NCI-H1436 treated with DMSO at 0.1 percent for 48 hours (cell line): ENCODE measurements at places on chromosomes 3 and 15.

DNA sequence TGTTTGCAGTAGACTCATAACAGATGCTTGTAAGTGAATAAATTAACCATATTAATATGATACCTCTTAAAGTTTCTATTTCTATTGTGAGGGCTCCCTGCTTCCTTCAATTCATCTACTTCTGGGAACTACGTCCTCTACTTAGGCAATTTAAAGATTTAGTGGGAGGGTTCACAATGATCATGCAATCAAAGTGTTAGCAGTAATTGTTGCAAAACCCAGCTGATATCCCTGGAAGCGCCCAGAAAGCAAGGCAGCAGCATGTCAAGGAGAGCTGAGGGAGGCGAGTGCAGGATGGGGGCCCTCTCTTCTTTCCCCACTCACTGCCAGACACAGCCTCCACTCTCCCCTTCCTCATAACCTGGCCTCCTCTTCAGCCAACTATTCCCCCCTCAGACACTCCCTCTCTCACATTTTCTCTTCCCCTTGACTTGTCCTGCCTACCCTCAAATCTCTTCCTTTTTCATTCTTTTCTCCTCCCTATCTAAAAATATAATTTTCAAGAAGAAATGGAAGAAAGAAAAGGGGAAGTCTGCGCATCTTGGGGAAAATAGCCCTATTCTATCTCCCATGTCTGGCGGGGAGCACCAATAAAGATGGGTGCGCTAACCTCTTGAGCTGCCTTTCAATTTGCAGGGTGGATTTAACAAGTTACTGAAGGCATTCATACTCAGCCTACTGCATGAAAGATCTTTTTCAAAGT lies 6.6 kb downstream of the TMEM212 start:
- DNase-seq = no peak

DNA sequence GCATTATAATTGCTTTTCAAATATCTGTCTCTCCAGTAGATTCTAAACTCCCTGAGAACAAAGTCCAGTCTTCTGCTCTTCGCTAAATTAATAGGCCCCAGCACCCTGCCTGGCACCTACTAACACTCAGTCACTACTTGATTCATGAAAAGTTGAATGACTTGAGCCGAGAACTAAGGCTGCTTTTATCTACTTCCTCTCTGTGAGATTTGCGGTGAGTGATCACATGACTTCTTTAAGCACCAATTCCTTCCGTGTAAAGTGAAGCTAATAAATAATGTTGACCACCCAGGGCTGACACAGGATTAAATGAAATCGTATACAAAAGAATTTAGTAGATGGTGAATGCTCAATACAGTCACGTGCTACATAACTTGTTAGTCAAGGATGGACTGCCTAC lies 44.6 kb upstream of the PGPEP1L start:
- DNase-seq = no peak

- no peak for DNase-seq
These were observed 764.2 kb upstream of the ARRDC4 start for GRCh38 chr15:97196048-97197014.

DNA sequence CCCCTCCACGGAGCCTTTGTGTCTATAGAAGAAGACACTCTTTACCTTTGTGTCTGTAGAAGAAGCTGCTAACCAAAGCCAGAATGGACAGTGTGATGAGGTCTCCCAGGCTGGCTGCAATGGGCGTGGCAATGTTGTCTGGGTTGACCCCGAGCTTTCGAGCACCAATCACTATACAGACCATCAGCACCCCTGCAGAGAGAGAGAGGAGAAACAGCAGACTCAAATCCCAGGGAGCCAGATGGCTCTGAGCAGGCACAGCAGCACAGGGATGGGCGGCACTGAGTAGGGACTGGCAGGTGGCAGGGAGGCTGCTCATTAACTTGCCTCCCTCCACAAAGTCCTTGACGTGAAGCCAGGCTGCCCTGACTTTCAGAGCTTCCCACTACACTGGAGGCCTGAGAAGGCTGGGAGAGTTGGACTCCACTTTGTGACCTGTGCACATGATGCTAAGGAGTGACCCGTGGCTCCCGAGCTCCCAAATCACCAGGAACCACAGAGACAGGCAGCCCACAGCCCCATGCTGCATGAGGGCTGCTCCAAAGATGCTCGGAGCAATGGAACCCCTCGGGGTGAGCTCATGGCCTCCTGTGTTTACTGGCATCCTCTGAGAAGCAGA lies 53.9 kb downstream of the ROPN1B start:
- no peak for DNase-seq

DNA sequence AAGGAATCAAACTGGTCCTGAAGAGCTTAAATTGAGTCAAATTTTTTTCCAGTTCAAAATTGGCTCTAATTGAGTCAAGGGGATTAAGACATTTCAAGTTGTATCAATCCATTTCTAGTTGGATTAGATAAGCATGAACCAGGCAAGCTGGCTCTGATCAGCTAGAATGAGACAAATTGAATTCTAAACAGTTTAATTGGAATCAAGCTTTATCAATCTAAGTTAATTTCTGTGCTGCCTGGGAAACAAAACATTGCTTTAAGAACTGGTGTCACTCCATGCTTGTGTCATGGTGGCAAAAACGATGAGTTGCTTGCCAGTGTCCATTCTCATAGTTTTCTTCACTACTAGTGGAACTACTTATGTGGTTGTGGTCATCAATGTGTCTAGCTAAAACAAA lies 116.8 kb downstream of the TGFBR2 start:
- DNase-seq = no peak

- no peak for DNase-seq
These were observed 214.7 kb upstream of the NECTIN3 start for GRCh38 chr3:110856916-110857315.

DNA sequence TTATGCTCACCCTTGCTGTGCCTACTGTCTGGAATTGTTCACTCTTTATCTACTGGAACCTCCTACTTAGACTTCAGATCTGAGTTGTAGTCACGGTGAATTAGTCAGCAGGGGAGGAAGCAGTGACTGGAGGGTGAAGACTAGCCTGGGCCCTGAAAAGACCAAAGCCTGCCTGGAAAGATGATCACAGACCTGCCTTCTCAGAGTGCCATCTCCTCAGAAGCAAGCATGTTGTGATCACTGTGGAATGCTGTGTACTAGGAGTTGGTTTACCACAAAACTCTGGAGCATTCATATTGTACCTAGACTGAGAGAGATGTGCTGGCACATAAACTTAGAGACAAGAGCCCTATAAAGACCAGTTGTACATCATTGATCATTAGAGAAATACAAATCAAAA lies 100.7 kb upstream of the SCN10A start:
- no peak for DNase-seq

GRCh38 chr3:58994746-58995330 lies 55.0 kb downstream of the CFAP20DC start:
- no peak for DNase-seq

DNA sequence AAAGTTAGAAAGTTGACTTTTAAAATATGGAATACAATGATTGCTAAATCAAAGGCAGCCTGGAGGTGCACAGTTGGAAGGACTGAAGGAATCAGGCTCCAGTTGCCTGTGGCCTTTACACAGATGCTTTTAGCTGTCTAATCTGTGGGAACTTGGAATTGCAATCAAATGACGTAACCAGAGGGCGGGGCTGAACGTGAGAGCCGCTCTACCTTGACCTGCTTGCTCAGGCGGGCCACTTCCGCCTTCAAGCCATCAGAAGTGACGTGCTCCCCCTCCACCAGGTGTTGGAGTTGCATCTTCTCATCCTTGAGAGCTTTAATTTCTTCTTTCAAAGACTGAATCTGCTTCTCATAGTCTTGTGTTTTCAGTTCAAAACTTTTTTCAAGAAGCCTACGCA lies 37.7 kb upstream of the GNB5 start:
- DNase-seq = no peak

DNA sequence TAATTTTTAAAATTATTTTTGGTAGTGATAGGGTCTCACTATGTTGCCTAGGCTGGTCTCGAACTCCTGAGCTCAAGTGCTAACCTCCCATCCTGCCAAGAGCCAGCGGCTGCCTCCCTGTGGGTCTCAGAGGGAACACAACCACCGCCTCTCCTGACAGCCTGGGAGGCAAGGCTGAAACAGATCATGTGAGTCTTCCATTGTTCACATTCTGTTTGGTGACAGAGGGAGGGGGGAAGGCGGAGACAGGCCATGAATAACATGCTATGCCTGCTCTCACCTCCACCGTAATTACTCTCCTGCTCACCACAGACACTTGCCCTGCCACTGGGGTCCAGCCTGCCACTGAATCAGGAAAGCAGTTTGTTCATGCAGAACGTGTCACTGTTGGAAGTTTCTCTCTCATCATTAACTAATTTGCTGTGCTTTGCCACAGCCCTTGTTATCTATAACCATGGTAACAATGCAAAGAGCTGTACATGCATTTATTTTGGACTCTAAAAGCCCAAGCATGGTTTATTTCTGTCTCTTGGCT lies 78.4 kb upstream of the RASGRF1 start:
- peak; percentile 63 for DNase-seq

DNA sequence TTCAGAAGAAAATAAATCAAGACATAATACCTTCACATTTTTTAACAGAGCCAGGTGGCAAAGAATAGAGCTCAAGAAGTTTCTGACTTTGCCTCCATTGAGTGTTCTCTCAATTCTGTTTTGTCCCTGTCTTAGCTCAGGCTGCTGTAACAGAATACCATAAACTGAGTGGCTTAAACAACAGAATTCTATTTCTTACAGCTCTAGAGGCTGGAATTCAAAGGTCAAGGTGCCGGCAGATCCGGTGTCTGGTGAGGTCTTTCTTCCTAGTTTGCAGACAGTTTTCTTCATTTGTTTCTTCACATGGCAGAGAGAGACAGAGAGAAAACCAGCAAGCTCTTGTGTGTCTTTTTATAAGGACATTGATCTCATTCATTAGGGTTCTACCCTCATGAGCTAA lies 25.6 kb downstream of the IQCH start:
- DNase-seq = no peak

- DNase-seq = no peak
These were observed 22.9 kb downstream of the H1-8 start for GRCh38 chr3:129565902-129566301.

DNA sequence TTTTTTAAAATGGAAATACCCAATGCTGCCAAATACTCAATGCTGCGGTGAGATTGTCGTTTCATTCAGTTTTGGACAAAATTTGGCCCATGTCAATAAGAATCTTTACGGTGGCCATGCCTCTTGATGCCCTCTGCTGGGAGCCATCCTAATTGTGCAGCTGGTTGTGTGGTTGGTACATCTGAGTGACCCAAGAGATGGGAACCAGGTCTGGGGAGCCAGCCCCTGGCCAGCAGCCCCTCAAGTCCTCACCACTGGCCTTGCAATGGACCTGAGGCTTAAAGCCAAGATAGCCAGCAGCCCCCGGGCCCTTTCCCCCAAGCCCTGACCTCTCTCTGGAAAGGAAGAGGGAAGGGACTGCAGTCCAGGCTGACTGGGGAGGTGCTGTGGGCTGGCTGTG lies 36.4 kb upstream of the ESYT3 start:
- no peak for DNase-seq

- no peak for DNase-seq
These were observed 106.2 kb downstream of the IQSEC1 start for GRCh38 chr3:12966847-12967605.

DNA sequence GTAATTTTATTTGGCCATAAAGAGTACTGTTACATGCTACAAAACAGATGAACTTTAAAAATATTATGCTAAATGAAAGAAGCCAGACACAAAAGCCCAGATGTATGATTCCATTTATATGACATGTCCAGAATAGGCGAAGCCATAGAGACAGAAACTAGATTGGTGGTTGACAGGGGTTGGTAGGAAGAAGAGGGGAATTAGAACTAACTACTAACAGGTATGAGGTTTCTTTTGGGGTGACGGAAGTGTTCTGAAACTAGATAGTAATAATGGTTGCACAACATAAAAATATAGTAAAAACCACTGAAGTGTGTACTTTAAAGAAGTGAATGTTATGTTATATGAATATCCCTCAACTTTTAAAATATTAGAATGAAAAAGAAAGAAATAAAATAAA lies 66.1 kb downstream of the GBE1 start:
- DNase-seq = no peak

DNA sequence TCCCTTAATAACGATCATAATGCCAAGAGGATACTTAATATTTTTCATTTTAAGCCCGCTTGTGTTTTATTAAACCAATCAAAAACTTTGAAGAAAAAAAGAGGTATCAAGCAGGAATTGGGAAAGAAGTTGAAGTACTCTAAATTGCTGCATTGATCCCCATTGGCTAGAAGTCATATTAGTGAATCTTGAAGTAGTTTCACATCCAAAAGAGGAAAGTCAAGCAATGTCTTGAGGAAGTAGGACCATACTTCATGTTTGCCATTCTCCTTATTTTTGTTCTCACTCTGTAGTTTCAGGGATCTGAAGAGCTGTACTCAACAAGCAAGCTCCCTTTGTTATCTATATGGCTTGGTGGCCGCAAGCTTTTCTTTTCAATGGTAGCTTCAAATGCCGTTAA lies 2.2 kb downstream of the SCAANT1 start:
- no peak for DNase-seq

DNA sequence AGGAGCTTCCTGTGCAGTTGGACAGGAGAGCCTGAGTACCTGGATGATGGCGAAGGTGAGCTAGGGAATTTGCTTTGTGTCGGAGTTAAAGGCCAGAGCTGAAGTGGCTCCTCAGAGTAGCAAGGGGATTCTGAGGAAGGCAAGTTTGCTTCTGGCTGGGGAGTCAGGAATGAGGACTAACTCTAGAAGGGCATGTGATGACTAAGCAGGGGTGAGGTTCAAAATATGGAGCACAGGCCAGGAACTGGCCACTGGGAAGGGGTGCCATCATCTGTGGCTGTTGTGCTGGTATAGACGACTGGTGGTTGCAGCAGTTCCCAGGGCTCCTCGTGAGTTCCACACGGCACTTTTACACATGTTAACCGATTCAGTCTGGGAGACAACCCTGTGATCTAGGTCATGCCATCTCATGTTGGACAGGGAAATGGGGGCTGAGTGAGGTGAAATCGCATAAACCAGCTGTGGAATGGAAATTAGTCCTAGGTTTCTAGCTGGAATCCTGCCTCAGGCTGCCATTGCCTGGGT lies 100.8 kb downstream of the EEFSEC start:
- no peak for DNase-seq

GRCh38 chr3:33883538-33883950 lies 85.1 kb downstream of the PDCD6IP start:
- DNase-seq = no peak

GRCh38 chr3:30659270-30660130 lies 53.1 kb downstream of the TGFBR2 start:
- no peak for DNase-seq

DNA sequence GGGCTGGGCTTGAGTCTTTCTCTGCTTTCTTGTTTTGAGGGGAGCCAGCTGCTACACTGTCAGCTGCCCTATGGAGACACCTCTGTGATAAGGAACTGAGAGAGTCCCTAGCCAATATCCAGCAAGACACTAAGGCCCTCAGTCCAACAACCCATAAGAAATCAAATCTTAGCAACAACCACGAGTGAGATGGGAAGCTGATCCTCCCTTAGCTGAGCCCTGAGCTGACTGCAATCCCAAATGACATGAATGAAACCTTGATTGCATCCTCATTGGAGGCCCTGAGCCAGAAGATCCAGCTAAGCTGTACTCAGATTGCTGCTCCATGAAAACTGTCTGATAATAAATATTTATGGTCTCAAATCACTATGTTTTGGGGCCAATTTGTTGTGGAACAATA lies 302.1 kb upstream of the MME start:
- DNase-seq = no peak

- no peak for DNase-seq
These were observed 381.6 kb downstream of the FOXP1 start for GRCh38 chr3:71201939-71202338.
